ENCODE measurements at places on chromosomes 2 and 18. TPM values are rescaled to one million over a fixed set of nuclear protein-coding genes. Genes with fewer than 3 reads are reported as not detected.

Gene ZNF385B
- 0.86 TPM for total RNA-seq

Gene SLC38A11
- 0.57 TPM for total RNA-seq

Gene CDH7
- total RNA-seq: not detected

Gene AGXT
- total RNA-seq: not detected

Gene RTP5
- not detected for total RNA-seq

Gene IL37
- 2.0 TPM for total RNA-seq

Gene UGT1A7
- 7.2 TPM for total RNA-seq

- no peak overlapping the region for H3K27ac ChIP-seq
- H3K4me1 ChIP-seq: no peaks in the 10 kb centered on the region
- no peak for DNase-seq
- no peaks in the 10 kb centered on the region for H3K27me3 ChIP-seq
- H3K36me3 ChIP-seq: no peaks in the 10 kb centered on the region
- H3K4me3 ChIP-seq: no peak overlapping the region
These were observed 53.0 kb downstream of the EPHA4 start for GRCh38 chr2:221518935-221519625.

DNA sequence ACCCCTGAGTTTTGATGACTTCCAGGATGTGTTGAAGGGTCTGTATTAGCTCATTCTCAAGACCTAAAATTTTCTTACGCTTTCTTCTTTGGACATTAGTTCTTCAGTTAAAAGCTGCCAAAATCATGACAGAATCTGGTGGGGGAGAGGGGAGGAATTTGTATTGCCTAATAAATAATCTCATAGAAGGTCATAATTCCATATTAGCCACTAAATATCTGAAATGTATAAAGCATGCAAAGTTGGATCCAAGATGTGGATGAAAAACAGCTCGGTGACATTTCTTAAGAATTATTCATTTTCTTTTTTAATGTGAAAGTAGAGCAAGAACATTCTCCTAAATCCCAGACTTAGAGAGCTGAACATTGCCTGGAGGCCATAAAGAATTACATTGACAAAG lies 120.1 kb downstream of the MMADHC start:
- H3K27ac ChIP-seq: no peak overlapping the region
- no peak for DNase-seq
- no peaks in the 10 kb centered on the region for H3K27me3 ChIP-seq
- H3K4me3 ChIP-seq: no peak overlapping the region
- no peaks in the 10 kb centered on the region for H3K36me3 ChIP-seq

DNA sequence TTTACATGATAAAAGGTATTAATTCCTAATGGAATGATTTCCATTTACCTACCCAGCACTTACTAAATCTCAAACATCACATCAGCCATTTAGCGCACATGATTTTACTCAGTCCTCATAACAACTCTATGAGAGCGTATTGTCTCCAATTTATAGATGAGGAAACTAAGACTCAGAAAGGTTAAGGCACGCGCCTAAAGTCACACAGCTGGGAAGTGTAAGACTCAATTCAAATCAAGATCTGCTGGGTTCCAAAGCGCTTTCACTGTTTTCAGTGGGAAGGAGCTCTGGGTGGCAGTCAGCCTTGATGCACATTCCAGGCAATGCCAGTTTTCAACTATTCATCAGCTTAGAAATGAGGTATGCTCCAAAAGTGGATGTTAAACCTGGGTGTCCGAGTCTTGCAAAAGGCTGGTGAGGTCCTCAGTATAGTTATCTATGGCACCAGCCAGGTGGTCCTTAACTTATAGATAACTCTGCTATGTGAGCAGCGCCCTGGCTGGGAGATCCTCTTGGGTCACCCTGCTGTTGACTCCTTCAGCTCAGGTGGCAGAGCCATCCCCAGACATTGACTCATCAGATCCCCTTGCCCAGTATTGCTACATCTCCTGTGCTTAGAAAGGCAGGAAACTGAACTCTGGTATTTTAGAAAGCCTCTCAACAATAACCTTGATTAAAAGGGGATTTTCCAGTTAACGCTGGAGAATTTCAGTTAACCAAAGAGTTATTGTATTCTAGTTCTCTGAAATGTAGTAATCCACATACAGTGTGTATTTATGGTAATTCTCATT lies 47.1 kb downstream of the SLC4A1AP start:
- no peak overlapping the region for H3K4me3 ChIP-seq
- no peaks in the 10 kb centered on the region for H3K27me3 ChIP-seq
- peaks cover 13% of the 10 kb centered on the region for H3K36me3 ChIP-seq
- H3K27ac ChIP-seq: no peak overlapping the region
- peaks cover 25% of the 10 kb centered on the region for H3K4me1 ChIP-seq

DNA sequence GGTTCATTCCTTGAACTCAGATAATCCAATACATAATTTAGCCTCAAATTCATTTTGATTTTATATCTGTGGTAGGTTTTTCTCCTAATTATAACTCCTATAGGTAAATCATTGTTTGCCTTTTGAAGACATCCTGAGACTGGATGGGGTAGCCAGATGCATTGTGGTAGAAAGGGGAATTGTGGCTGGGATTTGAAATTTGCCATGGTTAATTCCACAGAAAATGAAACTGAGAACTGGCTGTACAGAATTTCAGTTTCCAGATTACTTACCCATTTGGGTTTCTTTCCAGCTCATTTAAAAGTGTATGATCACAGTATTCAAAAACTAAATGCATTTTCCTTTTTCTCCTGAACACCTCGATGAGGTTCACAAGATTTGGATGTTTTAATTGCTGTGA lies 18.2 kb downstream of the CDKL4 start:
- no peak overlapping the region for H3K27ac ChIP-seq
- H3K4me3 ChIP-seq: no peak overlapping the region
- no peak for DNase-seq
- no peaks in the 10 kb centered on the region for H3K36me3 ChIP-seq
- H3K4me1 ChIP-seq: no peaks in the 10 kb centered on the region
- H3K27me3 ChIP-seq: no peaks in the 10 kb centered on the region

- H3K36me3 ChIP-seq: peaks cover 23% of the 10 kb centered on the region
- no peak overlapping the region for H3K27ac ChIP-seq
- DNase-seq: no peak
- no peaks in the 10 kb centered on the region for H3K4me1 ChIP-seq
These were observed 49.2 kb upstream of the FRZB start for GRCh38 chr2:182915369-182916326.

DNA sequence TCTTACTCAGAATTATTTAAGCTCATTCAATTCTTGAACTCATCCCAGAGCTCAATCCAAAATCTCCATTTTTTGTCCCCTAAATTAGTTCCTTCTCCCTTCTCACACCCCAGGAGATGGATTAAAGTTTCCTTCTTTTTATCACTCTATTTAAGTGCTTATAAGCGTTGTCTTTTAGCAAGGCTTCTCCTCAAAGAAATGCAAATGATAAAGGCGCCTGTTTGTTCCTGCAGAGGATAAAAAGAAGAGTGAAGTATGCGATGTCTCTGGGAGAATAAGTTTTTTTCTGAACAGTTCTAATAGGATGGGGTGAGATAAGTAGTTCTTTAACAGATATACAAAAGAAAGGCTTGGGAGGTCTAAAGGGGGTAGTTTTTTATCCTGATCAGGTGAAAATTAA lies 303.3 kb downstream of the CNTNAP5 start:
- H3K4me3 ChIP-seq: no peak overlapping the region
- no peaks in the 10 kb centered on the region for H3K4me1 ChIP-seq
- H3K36me3 ChIP-seq: no peaks in the 10 kb centered on the region

DNA sequence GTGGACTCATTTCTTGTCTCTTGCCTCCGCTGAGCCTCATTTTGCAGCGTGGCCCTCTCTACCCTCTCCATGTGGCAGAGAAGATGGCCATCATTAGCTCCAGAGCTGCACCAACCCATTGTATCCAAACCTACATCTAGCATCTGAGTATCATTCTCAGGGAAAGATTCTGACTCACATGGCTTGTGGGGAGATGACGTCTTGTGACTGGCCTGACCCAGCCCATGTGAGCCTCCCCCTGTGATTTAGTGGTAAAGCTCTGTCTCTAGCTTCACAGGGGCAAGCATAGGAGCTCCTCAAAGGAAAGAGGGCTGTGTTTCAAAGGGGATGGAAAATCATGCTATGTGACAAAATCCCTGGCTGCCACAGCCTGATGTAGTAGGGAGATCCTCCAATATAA lies 87.4 kb upstream of the RBMS1 start:
- DNase-seq: no peak
- H3K4me3 ChIP-seq: no peak overlapping the region
- H3K27ac ChIP-seq: no peak overlapping the region

- H3K27ac ChIP-seq: no peak overlapping the region
- H3K4me3 ChIP-seq: no peak overlapping the region
- peak; percentile 86 for DNase-seq
- H3K4me1 ChIP-seq: peaks cover 28% of the 10 kb centered on the region
- no peaks in the 10 kb centered on the region for H3K27me3 ChIP-seq
These were observed 80.9 kb downstream of the XDH start for GRCh38 chr2:31333527-31334183.

DNA sequence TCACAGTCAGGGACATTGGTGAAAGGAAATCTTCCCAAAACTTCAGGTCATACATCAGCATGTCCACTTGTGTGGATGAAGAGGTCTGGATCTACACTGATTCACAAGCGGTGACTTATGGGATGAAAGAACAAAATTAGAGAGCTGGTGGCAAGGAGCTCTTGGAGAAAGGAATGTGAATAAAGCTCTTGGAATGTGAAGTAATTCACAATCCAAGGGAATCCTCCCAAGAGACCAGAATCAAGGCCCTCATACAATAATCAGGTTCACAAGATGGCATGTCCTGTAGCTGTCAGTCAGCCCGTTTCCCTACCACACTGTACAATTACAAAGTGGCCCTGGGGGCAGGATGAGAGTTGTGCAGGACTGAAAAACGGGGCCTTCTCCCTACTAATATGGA lies 96.2 kb downstream of the MRPS9 start:
- no peak overlapping the region for H3K4me3 ChIP-seq
- no peaks in the 10 kb centered on the region for H3K36me3 ChIP-seq
- peaks cover 90% of the 10 kb centered on the region for H3K27me3 ChIP-seq
- no peak for DNase-seq
- no peaks in the 10 kb centered on the region for H3K4me1 ChIP-seq
- no peak overlapping the region for H3K27ac ChIP-seq

DNA sequence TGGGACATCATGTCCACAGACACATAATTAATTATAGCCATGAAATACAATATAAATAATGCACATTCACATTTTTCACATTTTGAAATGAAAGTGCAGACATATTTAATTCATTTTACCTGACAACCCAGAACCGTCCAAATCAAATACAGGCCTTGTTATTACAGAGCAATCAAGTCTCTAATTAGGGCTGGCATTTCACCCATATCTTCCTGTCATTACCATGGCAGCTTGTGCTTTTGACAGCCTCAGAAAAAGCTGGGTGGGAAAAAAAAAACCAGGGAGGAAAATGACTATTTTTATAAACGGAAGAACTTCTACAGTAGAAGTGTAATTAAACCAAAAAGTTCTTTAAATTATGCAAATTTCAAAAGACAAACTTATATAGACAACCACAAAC lies 436.4 kb downstream of the FBXO15 start:
- H3K4me3 ChIP-seq: no peak overlapping the region
- H3K4me1 ChIP-seq: peaks cover 14% of the 10 kb centered on the region
- H3K27ac ChIP-seq: no peak overlapping the region
- DNase-seq: no peak
- no peaks in the 10 kb centered on the region for H3K27me3 ChIP-seq
- H3K36me3 ChIP-seq: no peaks in the 10 kb centered on the region

- H3K27ac ChIP-seq: no peak overlapping the region
- no peaks in the 10 kb centered on the region for H3K4me1 ChIP-seq
- H3K4me3 ChIP-seq: no peak overlapping the region
These were observed 62.9 kb downstream of the AFTPH start for GRCh38 chr2:64586883-64587481.

DNA sequence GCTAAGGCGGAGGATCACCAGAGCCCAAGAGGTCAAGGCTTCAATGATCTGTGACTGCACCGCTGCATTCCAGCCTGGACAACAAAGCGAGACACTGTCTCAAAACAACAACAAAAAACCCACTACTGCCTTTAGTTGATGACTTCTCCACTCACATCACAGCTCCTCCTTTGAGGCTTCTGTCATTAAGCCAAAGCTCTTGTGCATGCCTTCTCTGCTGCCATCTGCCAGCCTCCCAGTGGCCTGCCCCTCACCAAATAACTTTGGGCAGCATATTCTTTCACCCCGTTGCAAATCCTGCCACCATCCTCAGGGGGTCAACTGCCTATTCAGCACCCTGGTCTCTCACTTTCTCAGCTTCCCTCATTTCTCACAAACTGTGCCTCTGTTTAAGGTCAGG lies 27.5 kb downstream of the OSBPL1A start:
- H3K36me3 ChIP-seq: no peaks in the 10 kb centered on the region
- no peak for DNase-seq
- H3K27me3 ChIP-seq: no peaks in the 10 kb centered on the region
- H3K4me1 ChIP-seq: no peaks in the 10 kb centered on the region
- H3K27ac ChIP-seq: no peak overlapping the region
- H3K4me3 ChIP-seq: no peak overlapping the region

DNA sequence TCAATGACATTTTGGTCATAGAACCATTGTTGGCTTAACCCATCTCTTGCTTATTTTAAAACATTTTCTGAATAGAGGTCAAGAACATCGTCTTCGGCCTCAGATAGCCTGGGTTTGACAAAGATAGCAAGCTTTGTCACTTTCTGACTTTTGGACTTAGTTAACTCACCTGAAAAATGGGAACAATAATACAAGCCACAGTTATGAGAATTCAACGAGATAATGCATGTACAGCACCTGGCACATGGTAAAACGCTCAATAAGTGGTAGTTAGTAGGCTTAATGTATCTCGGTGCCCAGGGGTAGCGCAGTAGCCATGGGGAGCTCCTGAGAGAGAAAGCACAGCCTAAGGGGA lies 446 bp upstream of the COPS7B start:
- H3K27me3 ChIP-seq: no peaks in the 10 kb centered on the region
- peaks cover 17% of the 10 kb centered on the region for H3K4me1 ChIP-seq
- DNase-seq: no peak
- H3K4me3 ChIP-seq: peak overlapping the region; percentile 73
- H3K27ac ChIP-seq: no peak overlapping the region

- H3K27ac ChIP-seq: no peak overlapping the region
- H3K27me3 ChIP-seq: peaks cover 18% of the 10 kb centered on the region
- H3K4me3 ChIP-seq: no peak overlapping the region
- no peaks in the 10 kb centered on the region for H3K36me3 ChIP-seq
- H3K4me1 ChIP-seq: no peaks in the 10 kb centered on the region
- DNase-seq: no peak
These were observed 10.6 kb upstream of the TEX51 start for GRCh38 chr2:126888046-126888445.

DNA sequence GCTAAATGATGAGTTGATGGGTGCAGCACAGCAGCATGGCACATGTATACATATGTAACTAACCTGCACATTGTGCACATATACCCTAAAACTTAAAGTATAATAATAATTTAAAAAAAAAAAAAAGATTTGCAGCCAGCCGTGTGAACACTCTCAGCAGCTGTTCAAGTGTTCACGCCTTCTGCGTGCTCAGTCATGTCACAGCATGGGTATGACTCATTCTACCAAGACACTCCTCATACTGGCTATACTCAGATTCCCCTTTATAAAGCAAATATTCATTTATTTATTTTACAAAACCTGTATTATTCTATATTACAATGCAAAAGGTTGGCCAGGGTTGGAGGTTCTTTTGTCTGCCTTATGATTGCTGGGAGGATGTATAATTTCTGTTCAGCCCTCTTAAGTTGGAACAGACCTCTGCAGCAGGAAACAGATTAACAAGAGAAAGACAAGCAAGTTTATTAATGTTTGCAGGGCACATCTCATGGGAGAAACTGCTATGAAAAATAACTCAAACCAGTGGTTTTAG lies 1230.6 kb upstream of the CHAC2 start:
- no peak overlapping the region for H3K27ac ChIP-seq
- H3K36me3 ChIP-seq: no peaks in the 10 kb centered on the region
- H3K4me1 ChIP-seq: no peaks in the 10 kb centered on the region
- no peak for DNase-seq

- DNase-seq: peak; percentile 79
- H3K4me3 ChIP-seq: no peak overlapping the region
- H3K36me3 ChIP-seq: peaks cover 28% of the 10 kb centered on the region
- peaks cover 15% of the 10 kb centered on the region for H3K4me1 ChIP-seq
- no peak overlapping the region for H3K27ac ChIP-seq
These were observed 3.4 kb upstream of the DUSP2 start for GRCh38 chr2:96148410-96149217.

Data from Calu3 (cell line).